SW480 (cell line): ENCODE measurements at places on chromosomes 5 and 9.

GRCh38 chr9:23556459-23556858, 269.6 kb downstream of the ELAVL2 start:
- DNase-seq = no peak

- no peak for DNase-seq
These were observed 63.6 kb downstream of the SNX18 start for GRCh38 chr5:54580997-54581811.

- DNase-seq = no peak
These were observed 70.0 kb downstream of the RXRA start for GRCh38 chr9:134396258-134396742.

- DNase-seq = peak; percentile 77
These were observed 495 bp downstream of the OSTF1 start for GRCh38 chr9:75088646-75089372.

DNA sequence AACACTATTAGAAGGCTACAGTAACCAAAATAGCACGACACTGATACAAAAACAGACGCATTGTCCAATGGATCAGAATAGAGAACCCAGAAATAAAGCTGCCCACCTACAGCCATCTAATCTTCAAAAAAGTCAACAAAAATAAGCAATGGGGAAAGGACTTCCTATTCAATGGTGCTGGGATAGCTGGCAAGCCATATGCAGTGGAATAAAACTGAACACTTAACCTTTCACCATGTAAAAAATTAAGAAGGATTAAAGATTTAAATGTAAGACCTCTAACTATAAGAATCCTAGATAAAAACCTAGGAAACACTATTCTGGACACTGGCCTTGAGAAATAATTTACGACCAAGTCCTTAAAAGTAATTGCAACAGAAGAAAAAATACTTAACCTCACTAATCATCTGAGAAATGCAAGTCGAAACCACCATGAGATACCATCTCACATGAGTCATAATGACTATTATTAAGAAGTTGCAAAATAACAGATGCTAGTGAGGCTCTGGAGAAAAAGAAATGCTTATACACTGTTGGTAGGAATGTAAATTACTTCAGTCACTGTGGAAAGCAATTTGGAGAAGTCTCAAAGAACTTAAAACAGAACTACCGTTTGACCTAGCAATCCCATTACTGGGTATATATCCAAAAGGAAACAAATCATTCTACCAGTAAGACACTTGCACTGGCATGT, 203.3 kb upstream of the CDH9 start:
- peak; percentile 16 for DNase-seq

- DNase-seq = peak; percentile 99
These were observed 28.5 kb upstream of the NKD2 start for GRCh38 chr5:980001-980588.

DNA sequence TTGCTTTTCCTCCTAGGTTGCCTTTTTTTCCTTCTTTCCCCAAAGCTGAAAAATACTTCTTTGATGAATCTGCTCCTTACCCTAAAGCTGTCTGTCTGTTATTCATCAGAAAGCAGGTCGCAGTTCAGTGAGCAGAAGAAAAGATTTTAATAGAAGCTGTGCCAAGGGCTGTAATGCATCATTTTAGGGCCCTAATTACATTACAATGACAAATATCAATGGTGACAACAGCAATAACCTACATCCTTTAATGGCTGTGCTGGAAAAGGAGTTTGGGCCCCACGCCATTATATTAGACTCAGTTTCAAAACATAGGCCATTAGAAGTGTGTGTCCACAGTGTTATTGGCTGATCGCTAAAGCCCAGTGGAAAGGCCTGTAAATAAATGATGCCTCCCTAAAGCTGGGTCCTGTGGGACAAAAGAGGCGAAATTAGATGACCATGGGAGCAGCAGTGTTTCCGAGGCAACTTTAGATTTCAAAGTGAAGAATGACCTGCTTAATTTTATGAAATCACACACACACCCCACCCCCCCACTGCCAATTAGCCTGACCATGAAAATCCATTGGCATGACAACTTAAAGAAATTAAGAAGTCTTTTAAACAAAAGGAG, 38.4 kb downstream of the TLE4 start:
- DNase-seq = no peak

DNA sequence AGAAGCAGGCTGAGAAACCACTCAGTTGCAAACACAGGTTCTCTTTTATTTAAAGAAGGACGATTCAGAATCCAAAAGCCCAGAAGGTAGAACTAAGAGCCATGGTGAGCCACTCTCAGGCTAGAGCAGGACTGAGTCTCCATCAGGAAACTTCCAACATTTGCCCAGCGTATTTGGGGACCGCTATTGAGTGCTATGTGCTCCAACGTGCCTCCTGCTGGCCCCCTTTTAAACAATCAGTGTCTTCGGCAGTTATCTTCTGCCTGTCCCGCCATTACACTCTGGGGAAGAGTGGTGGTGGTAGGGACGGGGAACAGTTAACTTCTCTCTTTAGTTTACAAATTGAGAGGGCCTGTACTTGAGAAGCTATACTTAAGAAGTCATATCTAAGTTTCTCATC, 78.1 kb downstream of the DENND1A start:
- DNase-seq = no peak

GRCh38 chr5:142405814-142406395, 81.1 kb upstream of the SPRY4 start:
- DNase-seq = no peak
